ENCODE measurements at places on chromosomes 2 and 18. TPM values are rescaled to one million over a fixed set of nuclear protein-coding genes. Genes with fewer than 3 reads are reported as not detected.

Gene PLCL1
- 7.1 TPM for total RNA-seq

Gene MYCN
- total RNA-seq, result 7.0 TPM

- no peaks in the 10 kb centered on the region for H3K27me3 ChIP-seq
- DNase-seq, result no peak
- H3K4me1 ChIP-seq, result no peaks in the 10 kb centered on the region
These were observed 362.5 kb upstream of the ACVR2A start for GRCh38 chr2:147482111-147482895.

- peaks cover 11% of the 10 kb centered on the region for H3K36me3 ChIP-seq
- no peaks in the 10 kb centered on the region for H3K27me3 ChIP-seq
- H3K4me3 ChIP-seq, result no peak overlapping the region
- no peak overlapping the region for H3K27ac ChIP-seq
- DNase-seq, result no peak
- no peaks in the 10 kb centered on the region for H3K4me1 ChIP-seq
These were observed 733 bp downstream of the C2orf74 start for GRCh38 chr2:61162721-61163120.

DNA sequence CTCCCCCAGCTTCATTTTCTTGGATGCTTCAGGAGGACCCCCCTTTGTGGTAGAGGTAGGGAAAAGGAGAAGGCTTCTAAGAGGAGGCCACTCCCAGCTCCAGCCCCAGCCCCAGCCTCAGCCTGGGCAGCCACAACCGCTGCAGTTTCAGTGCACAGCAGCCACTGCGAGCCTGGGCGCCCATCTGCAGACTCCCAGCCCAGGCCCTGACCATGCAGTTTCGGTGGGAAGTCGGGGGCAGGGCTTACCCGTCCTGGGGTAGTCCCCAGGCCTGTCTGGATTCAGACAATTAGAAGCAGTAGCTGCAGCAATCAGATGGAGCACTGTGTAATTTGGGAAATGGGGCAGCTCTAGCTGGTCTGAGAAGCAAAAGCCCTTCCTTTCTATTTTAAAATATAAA is 28.6 kb downstream of the ITM2C start:
- no peak overlapping the region for H3K4me3 ChIP-seq
- H3K27ac ChIP-seq, result no peak overlapping the region
- peaks cover 5% of the 10 kb centered on the region for H3K4me1 ChIP-seq

Gene VIL1
- 177 TPM for total RNA-seq

Gene PRADC1
- total RNA-seq, result 44.3 TPM

- no peak overlapping the region for H3K27ac ChIP-seq
- H3K4me3 ChIP-seq, result no peak overlapping the region
- H3K4me1 ChIP-seq, result peaks cover 16% of the 10 kb centered on the region
- no peaks in the 10 kb centered on the region for H3K36me3 ChIP-seq
- DNase-seq, result no peak
These were observed 153.1 kb downstream of the SETBP1 start for GRCh38 chr18:44833786-44834185.

Gene PAIP2B
- total RNA-seq, result 5.1 TPM

GRCh38 chr2:71157124-71157793 is 26.8 kb downstream of the MPHOSPH10 start:
- DNase-seq, result peak; percentile 59
- no peaks in the 10 kb centered on the region for H3K36me3 ChIP-seq
- peaks cover 8% of the 10 kb centered on the region for H3K4me1 ChIP-seq
- H3K27ac ChIP-seq, result no peak overlapping the region
- no peak overlapping the region for H3K4me3 ChIP-seq
- no peaks in the 10 kb centered on the region for H3K27me3 ChIP-seq

GRCh38 chr2:222538535-222538934 is 114.2 kb downstream of the SGPP2 start:
- H3K27me3 ChIP-seq, result no peaks in the 10 kb centered on the region
- H3K36me3 ChIP-seq, result no peaks in the 10 kb centered on the region
- no peak overlapping the region for H3K4me3 ChIP-seq
- H3K4me1 ChIP-seq, result no peaks in the 10 kb centered on the region

DNA sequence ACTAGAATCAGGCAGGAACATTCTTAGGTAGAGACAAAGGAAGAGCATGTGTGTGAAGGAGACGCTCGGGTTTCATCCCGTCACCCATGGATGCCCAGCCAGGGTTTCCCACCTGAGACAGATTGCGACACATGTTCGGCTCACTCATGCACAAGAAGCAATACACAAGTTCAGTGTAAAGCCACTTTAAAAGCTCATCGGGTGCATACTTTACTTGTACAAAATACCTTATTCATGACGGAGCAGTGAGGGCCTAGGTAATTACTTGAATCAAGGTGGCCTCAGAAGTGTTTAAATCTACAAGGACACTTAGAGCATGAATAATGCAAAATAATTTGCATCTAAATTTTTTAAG is 42.0 kb downstream of the ZEB2 start:
- no peaks in the 10 kb centered on the region for H3K36me3 ChIP-seq
- no peak for DNase-seq
- no peak overlapping the region for H3K27ac ChIP-seq
- H3K4me3 ChIP-seq, result no peak overlapping the region

DNA sequence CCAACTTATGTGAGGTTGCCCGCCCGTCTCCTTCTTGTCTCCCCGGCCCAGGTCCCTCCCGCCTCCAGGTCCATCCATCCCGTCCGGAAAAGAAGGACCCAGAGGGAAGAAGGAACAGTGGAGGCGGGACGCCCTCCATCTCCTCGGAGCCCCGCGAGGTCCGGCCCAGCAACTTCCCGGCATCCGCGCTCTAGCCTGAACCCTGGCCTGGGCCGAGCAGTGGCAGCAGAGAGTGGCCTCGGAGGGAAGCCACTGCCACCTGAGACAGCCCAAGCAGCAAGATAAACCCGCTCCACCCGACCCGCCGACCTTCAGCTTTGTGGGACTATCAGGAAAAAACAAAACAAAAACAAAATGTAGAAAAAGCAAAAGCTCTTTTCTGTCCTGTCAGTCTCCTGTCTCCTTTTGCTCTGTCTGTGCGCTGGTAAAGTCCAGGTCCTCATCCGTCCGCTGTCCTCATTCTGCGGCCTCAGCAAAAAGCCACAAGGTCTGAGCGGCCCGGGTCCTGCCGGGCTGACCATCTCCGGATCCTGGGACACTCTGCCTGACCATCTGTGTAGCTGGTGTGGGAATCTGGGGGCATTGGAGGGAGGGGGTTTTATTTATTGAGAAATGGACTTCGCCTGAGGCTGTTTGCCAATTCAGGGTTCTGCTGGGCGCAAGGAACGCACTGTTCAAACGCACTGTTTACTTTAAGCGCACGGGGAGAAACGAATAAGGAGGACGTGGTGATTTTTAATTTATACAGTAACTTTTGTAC is 3.1 kb downstream of the DLX1 start:
- peaks cover 100% of the 10 kb centered on the region for H3K27me3 ChIP-seq
- no peak overlapping the region for H3K4me3 ChIP-seq
- no peaks in the 10 kb centered on the region for H3K36me3 ChIP-seq

DNA sequence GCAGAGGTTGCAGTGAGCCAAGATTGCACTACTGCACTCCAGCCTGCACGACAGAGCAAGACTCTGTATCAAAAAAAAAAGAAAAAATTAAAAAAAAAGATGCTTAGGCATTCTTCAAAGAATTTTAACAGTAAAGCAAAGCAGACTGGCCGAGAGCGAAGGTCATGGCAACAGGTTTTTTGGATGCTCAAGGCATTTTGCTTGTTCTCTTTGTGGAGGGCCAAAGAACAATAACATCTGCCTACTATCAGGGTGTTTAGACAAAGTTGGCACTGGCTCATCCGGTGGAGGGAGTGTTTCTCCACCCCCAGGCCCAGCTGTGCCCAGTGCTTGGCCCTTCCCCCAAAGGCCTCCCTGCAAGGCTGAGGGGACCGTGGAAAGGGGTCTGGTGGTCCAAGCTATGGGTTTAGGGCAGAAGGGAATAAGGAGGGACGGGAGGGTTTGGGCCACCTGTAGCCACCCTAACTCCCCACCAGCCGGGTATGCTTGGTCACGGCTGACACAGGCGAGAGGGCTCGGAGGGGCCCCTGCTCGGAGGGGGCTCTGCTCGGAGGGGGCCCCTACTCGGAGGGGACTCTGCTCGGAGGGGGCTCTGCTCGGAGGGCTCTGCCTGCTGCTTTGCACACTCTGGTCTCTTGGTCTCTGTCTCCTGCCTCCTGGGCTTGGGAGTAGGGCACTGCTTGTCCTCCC is 26.7 kb upstream of the ALLC start:
- H3K27me3 ChIP-seq, result no peaks in the 10 kb centered on the region
- H3K4me3 ChIP-seq, result no peak overlapping the region
- H3K4me1 ChIP-seq, result no peaks in the 10 kb centered on the region
- no peak overlapping the region for H3K27ac ChIP-seq
- DNase-seq, result no peak

DNA sequence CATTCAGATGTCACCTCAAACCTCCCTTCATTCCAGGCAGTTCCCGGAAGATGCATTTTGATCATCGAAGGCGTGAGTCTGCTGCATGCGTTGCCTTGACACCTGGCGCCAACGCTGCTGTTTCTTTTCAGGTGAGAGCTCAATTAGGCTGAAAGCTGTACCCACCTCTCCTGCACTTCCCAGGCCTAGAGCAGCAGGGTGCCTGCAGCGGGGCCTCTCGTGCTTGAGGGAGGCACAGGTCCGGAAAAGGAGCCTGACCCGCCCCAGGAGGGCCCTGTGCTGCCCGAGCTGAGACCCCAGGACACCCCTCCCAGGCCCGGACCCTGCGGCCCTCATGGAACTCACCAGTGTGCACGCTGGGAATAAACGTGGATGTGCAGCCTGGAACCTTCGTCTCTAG is 31.4 kb upstream of the KCNG2 start:
- no peak overlapping the region for H3K4me3 ChIP-seq
- H3K27ac ChIP-seq, result no peak overlapping the region
- no peaks in the 10 kb centered on the region for H3K4me1 ChIP-seq
- no peak for DNase-seq

DNA sequence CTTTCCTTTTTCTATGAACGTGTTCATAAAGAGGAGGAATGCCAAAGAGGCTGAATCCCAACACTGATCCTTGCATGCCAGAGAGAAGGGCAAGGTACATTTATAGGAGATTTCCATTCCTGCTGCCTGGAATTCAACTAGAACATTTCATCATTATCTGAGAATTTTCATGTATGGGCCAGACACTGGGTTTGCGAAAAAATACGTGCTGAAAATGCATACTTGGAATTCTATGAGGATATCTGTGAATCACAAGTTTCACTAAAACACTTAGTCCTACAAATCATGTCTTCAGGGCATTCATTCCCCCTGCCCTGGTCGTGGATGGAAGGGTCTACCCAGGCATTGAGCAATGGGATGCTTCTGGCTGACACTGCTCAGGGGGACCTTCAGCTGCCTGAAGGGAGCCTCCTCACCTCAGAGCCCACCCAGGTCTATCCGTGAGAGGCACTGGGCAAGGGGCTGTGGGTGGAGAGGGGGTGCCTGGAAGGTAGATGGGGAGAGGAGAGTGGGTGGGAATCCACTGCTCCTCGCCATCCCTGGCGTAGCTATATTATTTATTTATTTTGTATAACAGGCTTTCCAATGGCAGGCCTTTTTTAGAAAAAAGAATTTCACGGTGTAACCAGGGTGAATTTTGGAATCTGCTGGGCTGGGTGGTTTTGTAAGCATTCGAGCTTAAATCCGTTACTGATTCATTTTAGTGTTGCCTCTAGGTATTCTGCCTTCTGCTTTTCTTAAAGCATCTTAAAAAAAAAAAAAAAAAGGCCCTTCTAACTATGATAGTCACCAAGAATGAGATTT is 560.6 kb upstream of the ID2 start:
- H3K27ac ChIP-seq, result peak overlapping the region; percentile 77
- no peak for DNase-seq
- H3K27me3 ChIP-seq, result no peaks in the 10 kb centered on the region
- H3K4me3 ChIP-seq, result no peak overlapping the region
- no peaks in the 10 kb centered on the region for H3K36me3 ChIP-seq
- H3K4me1 ChIP-seq, result peaks cover 28% of the 10 kb centered on the region

Gene CDK15
- not detected for total RNA-seq

Gene ATIC
- total RNA-seq, result 35.8 TPM

Gene SPR
- total RNA-seq, result 431 TPM

GRCh38 chr18:60984510-60984909 is 348.7 kb upstream of the CDH20 start:
- H3K4me1 ChIP-seq, result no peaks in the 10 kb centered on the region
- no peak for DNase-seq
- no peaks in the 10 kb centered on the region for H3K27me3 ChIP-seq
- H3K4me3 ChIP-seq, result no peak overlapping the region
- H3K27ac ChIP-seq, result no peak overlapping the region
- H3K36me3 ChIP-seq, result no peaks in the 10 kb centered on the region

Gene EVX2
- not detected for total RNA-seq

- H3K4me3 ChIP-seq, result no peak overlapping the region
- no peak for DNase-seq
- H3K27me3 ChIP-seq, result no peaks in the 10 kb centered on the region
- no peaks in the 10 kb centered on the region for H3K4me1 ChIP-seq
- H3K36me3 ChIP-seq, result no peaks in the 10 kb centered on the region
These were observed 194.9 kb downstream of the GALNT1 start for GRCh38 chr18:35776473-35776872.

GRCh38 chr18:63233334-63233733 is 86.2 kb downstream of the BCL2 start:
- H3K27ac ChIP-seq, result no peak overlapping the region
- no peaks in the 10 kb centered on the region for H3K27me3 ChIP-seq
- H3K4me1 ChIP-seq, result peaks cover 31% of the 10 kb centered on the region

DNA sequence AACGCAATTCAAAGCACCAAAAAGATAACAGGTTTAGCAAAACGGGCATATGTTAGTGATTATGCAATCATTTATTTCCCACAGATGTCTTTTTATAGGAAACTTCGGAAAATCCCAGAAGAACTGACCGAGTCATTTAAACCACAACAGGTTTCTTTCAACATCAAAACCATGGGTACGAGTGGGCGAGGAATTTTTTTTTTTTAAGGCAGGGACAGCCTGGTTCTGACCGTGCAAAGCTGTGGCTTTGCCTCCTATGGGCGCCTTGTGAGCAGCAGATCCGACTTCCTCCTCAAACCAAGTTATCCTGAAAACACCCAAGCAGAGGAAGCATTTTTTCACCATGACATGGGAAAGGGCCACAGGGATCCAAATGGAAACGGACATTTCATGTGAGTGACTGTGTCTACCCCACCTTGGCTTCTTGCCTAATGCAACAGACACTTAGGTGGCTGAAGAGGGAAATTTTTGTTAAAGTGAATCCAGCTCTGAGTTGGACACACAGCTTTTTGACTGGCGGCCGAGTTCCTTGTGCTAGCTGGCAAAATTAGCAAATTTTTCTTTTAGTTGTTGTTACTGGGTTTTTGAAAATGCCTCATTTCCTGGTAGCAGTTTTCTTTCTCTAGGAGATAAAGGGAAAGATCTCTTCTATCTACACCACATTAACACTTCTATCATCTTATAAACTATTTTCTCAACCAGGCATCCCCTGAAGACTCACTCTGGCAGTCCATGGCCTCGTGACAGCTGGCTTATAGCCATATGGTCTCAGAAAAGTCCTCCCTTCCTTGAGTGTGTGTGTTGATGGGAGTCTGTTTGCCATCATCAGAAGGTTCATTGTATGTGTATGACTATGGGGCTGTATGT is 487.4 kb upstream of the ZEB2 start:
- no peak overlapping the region for H3K4me3 ChIP-seq
- H3K36me3 ChIP-seq, result no peaks in the 10 kb centered on the region
- H3K4me1 ChIP-seq, result no peaks in the 10 kb centered on the region
- DNase-seq, result no peak
- no peaks in the 10 kb centered on the region for H3K27me3 ChIP-seq

Gene GPR55
- 1.9 TPM for total RNA-seq

All from transverse colon (tissue), 4 donors.